D721Med (cell line): ENCODE measurements at places on chromosomes 2 and 18.

DNA sequence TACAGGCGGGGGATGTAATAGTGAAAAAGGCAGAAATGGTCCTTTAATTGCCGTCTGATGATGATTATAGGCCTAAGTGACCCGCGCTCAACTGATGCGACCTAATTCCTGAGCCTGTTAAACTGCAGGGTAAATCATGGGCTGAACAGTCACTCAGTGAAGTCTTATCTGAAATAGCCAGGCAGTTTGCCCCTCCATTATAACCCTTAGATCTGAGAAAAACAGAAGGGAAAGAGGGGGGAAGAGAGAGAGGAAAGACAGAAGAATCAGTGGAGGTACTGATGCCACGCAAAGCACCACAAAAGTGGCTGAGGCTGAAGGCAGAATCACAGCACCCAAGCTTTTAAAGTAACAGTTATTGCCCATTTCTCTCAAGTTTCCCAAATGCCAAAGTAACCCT lies 73.1 kb upstream of the DNMT3A start:
- no peak for DNase-seq

DNA sequence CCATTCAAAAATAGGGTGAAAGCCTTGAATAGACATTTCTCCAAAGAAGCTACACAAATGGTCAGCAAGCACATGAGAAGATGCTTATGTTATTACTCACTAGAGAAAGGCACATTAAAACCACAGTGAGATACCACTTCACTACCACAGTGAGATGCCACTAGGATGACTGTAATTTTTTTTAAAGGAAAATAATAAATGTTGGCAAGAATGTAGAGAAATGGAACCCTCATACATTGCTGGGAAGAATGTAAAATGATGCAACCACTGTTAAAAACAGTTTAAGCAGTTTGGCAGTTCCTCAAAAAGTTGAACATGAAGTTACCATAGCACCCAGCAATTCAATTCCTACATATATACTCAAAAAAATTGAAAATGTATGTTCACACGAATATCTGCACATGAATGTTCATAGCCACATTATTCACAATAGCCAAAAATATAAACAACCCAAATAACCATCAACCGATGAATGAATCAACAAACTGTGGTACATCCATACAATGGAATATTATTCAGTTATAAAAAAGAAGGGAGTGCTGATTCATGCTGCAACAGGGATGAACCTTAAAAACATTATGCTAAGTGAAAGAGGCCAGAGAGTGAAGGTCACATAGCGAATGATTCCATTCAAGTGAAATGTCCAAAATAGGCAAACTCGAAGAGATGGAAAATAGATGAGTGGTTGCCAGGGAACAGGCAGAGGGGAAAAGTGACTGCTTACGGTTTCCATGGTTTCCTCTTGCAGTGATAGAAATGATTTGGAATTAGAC lies 156.2 kb upstream of the NDUFV2 start:
- DNase-seq = no peak

DNA sequence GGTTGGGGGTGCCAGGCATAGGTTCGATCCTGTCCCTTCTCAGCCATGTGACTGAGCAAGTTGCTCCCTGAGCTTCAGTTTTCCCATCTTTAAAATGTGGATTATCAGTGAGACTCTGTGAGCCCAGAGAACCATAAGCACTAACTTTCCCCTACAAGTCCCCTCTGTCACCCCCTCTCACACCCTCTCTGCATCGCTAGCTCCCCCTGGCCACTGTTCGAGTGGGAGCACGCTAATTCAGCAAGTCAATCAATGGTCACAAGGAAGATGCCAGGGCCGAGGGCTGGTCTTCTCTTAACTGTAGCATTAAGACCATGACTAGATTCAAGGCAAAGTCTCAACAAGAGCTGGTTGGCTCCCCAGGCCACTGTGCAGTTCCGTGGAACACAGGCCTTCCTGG lies 66.2 kb downstream of the BCL2L11 start:
- DNase-seq = no peak

DNA sequence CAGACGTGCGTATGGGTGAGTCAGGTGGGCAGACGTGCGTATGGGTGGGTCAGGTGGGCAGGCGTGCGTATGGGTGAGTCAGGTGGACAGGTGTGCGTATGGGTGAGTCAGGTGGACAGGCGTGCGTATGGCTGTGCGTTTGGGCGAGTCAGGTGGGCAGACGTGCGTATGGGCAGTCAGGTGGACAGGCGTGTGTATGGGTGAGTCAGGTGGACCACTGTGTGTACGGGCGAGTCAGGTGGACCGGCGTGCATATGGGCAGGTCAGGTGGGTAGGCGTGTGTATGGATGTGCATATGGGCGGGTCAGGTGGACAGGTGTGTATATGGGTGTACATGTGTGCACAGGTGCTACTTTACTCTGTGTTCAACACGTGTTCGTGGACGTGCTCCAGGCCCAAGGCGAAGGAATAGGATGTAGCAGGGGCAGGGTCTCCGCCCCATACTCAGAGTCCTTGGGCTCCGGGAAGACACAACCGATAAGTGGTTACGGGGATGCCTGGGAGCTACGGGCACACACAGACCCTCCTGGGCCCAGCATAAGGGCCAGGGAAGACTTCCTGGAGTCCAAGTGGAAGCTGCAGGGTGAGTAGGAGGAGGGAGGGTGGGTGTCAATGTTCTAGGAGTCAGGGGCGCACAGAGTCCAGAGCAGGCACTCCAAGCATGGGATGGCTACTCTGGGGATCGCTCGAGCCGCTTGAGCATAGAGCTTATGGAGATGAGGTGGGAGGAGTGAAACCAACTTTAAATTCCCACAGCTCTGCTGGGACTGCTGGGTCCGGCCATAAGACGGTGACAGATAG lies 27.1 kb upstream of the KLF11 start:
- no peak for DNase-seq

DNA sequence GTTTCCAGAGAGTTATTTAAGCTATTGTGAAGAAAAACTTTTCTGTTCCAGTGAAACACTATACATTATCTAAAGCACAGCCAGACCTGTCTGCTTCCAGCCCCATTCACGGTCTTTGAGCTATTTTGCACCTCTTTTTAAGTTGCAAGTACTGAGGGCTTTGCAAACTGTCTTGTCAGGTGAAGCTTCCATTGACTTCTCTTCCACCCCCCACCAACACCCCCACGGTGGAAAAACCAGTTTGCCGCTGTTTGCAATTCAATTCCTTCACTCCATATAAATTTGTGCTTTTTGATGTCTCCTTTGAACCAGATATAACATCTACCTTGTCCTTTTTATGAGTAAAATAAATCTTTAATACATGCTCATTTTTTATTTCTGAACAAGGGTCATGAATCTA lies 15.7 kb downstream of the B3GNT7 start:
- no peak for DNase-seq

DNA sequence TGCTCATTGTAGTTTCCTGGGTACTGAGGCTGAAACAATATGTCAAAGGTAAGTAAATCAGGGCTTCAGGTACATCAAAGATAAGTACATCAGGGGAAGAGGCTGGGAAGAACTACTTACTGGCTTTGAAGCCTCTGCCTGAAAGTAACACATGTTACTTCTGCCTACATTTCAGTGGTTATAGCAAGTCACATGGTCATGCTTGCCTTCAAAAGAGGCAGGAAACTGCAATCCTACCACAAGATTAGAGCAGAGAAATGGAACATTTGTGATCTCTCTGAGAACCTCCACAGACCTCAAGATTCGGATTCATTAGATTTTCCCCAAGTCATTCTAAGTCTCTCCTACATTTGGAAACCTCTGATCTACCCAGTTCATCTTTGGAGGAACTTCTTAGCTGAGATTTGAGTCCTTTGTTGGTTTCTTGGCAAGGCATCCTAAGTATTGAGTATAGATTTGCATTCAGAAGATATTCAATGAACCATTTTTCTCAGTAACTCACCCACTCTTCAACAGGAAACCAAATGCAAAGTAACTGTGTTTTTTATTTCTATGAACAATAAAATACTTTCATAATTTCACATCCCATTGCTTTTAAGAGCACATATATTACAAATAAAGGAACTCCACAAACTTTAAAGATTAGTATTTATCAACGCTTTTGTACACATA lies 48.5 kb upstream of the CCDC195 start:
- DNase-seq = no peak

GRCh38 chr18:60110836-60111235 lies 211.0 kb downstream of the PMAIP1 start:
- no peak for DNase-seq
